ENCODE measurements at places on chromosomes 11 and 22.

DNA sequence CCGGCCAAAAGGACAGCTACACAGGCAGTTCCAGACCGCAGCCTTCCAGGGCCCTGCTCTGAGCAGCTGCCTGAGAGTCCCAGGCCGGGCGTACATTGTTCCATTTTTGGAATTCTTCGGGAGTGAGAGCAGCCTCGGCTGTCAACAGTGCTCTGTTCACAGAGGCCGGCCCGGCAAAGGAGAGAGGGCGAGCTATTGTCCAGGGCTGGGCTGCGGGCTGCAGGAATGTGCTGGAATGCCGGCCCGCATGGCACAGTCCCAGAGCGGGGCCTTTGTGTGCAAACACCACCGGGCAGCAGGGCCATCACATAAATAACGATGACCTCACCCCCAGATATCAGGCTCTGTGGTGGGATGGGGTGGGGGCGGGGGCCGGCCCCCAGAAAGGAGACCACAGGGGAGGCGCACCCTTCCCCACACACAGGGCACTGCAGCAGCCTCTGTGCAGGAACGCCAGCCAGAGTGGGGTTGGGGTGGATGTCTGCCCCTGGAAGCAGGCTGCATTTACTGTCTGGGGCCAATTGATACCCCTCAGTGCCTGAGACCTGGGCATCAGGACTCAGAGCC lies 15.8 kb downstream of the LINC01488 start:
- DNase-seq: peak; percentile 97

- no peak for DNase-seq
Measured at GRCh38 chr22:23066200-23067022, 3.9 kb upstream of the GNAZ start.

DNA sequence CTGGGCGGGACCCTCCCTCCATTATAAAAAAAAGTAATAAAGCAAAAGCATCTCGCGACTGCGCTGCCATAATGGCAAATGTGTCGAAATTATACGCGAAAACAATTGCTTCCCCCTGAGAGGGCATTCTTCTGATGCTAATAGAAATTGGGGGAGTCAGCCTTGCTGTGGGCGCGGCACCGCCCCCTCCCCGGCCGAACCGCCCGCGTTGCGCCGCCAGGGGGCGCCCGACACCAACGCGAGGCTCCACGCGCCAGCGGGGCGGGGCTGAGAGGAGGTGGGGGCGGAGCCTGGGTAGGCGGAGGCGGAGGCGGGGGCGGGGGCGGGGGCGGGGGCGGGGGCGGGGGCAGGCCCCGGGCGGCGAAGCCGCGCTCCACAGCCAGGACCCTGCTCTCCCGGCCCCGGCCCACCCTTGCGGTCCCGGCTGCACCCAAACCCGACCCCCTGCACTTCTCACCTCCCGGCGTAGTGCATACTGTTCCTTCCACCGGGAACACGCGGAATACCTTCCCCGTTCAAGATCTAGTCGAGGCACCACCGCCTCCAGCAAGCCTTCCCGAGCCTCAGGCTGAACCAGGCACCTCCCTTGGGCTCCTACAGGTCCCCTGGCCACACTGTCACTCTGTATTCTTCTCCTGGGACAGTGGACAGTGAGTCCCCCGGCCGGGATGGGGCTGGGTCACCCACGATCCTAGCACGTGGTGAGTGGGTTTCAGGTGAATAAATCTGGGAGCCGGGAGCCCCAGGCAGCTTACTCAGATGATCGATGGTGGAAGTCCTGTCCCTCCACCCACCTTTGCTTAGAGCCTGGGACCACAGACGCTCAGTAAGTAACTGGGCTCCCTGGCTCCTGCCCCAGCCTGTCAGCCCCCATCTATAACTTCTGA lies 15.5 kb upstream of the UPK3A start:
- peak; percentile 93 for DNase-seq

- no peak for DNase-seq
Measured at GRCh38 chr22:23878219-23878618, 16.0 kb upstream of the MIF start.

DNA sequence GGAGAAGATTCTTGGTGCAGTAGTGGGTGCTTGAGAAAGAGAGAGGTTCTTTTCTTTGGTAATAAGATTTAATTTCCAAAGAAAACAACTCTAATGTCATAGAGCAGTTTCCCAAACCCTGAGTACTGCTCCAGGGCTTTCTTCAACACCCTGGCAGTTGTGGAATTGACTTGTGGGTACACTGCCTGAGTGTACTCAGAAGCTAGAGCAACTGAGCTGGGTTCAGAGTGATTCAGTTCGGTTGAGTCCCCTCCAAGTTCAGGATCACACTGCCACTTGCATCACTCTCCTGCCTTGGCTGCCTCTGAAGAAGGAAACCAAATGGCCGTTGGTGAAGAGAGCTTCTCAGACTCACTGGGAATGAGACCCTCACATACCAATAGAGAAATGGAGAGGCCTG lies 5.3 kb downstream of the DMC1 start:
- DNase-seq: peak; percentile 77

GRCh38 chr22:26679003-26679629 lies 21.7 kb downstream of the MIAT start:
- DNase-seq: peak; percentile 87

DNA sequence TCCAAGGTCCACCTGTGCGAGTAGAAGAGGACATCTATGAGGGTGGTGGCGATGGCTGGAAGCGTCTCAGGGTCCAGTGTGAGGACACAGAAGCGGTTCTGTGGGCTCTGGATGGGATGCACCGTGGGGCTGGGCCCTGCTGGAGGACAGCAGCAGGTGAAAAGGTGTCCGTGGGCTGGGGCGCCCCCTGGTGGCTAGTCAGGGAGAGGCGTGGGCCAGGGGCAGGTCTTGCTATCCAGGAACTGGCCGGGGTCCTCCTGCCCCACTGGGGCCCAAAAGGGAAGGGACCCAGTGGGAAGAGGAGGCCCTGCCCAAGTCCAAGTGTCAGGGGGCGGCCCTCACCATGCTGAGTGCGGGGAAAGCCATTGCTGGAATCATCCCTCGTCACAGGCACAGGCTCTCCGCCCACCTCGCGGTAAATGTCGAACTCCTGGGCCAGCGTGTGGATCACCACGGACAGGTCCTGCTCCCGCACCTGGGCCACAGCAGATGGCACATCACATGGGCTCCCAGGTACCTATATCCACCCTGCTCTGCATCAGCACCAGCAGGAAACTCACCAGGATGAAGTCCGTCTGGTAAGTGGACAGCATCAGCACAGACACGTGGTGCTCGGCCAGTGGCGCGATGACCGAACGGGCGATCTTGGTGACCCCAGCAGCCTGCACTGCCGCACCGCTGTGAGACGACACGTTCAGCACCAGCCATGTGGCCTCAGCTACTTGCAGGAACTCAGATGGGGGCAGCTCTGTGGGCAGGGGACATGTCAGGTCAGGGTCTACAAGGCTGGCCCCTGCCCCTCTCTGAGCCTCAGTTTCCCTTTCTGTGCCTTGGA lies 2.3 kb downstream of the CASTOR1 start:
- peak; percentile 62 for DNase-seq

- DNase-seq: no peak
Measured at GRCh38 chr11:126053415-126054286, 9.0 kb downstream of the CDON start.

DNA sequence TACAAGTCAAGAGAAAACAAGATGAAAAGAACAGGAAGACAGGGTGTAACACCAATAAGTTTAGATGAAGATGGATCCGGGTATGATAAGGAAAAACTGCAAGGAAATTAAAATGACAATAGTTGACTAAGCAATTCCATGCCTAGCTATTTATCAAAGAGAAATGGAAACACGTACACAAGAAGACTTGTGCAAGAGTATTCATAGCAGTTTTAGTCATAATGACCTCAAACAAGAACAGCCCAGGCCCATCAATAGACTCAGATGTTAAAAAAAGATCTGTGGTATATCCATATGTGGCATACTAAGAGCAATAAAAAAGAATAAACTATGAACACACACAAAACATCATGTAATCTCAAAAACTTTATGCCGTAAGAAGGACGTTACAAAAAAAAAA lies 33.2 kb downstream of the SLC5A12 start:
- no peak for DNase-seq

- DNase-seq: peak; percentile 35
Measured at GRCh38 chr11:31690041-31690440, 121.1 kb downstream of the PAX6 start.

GRCh38 chr11:59429924-59430516 lies 3.8 kb upstream of the OR5A2 start:
- peak; percentile 64 for DNase-seq

DNA sequence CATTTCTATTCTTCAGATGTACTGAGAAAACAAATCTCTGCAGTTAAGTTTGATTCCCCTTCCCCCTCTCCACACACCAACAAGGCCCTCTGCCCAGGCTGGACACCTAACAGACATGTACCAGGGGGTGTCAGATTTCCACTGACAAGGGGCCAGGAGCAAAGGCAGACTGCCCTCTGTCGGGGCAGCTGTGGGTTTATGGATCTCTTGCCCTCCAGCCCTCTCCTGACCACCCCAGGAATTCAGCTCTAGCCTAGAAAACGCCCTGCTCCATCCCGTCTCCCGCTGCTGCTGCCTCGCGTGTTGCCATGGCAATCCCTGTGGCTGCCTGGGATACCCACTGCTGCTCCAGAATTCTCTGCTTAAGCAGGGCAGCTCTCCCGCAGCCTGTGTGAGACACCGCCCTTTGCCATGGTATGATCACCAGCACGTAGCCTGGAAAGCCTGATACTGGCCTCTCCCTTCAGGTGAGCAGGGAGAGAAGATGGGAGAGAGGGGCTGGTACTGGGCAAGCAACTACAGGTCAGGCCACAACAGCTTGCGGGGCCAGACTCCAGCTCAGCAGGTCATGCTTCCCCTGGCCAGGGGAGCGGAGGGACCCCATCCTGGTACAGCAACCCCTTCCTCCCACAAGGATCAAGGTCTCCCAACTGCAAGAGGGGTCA lies 41.6 kb downstream of the BUD13 start:
- DNase-seq: peak; percentile 19

- peak; percentile 74 for DNase-seq
Measured at GRCh38 chr11:46272816-46273427, 4.5 kb upstream of the CREB3L1 start.

GRCh38 chr11:16356057-16356760 lies at the start of gene SOX6:
SOX6 (minus strand) TSS chr11:16356546; CDS start chr11:16341248, 15,298 bp downstream.
- peak; percentile 34 for DNase-seq

DNA sequence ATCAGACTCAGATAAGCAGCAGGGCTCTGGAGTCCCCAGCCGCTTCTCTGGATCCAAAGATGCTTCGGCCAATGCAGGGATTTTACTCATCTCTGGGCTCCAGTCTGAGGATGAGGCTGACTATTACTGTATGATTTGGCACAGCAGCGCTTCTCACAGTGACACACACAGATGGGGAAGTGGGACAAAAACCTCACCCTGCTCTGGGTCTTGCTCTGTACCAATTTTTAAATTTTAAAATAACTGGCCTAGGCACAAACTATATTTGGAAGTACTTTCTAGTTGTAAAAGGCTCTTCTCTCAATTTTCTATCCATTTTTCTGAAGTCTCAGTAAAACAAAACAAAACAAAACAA lies 131.7 kb downstream of the VPREB1 start:
- DNase-seq: no peak

GRCh38 chr11:44615913-44616791 lies 50.7 kb downstream of the CD82 start:
- DNase-seq: no peak

DNA sequence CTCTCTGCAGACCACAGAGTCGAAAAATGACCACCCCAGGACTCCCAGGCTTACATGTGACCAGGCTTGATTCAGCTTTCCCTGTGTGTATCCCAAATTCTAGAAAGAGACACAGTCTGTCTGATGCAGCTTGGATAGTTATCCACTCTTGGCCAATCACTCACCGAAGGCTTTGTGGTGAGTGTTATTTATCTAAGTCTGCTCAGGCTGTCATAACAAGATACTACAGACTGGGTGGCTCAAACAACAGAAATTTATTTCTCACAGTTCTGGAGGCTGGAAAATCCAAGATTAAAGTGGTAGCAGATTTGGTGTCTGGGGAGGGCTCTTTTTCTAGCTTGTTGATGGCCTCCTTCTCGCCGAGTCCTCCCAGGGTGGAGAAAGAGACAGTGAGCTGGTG lies 63.2 kb downstream of the ZBTB16 start:
- no peak for DNase-seq

DNA sequence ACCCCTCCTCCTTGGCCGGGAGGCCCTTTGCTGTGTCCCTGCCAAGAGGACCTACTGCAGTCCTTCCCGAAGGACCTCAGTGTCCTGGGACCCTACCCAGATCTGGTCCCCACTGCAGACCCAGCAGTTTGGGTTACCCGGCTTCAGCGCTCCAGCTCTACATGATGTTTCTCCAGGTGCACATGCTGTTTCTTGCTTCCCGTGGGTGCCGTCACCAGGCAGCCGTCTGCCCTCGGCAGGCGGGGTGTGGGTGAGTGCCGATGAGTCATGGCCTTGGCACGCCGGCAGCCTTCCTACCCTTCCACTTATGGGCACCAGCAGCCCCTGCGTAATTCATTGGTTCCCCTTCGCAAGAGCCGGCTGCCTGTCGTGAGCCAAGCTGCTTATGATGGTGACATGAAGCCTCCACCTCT lies 101.8 kb downstream of the BCR start:
- peak; percentile 56 for DNase-seq

- peak; percentile 54 for DNase-seq
Measured at GRCh38 chr22:19477321-19478044, 1.5 kb downstream of the UFD1 start.

GRCh38 chr11:111814557-111815320 lies 48.5 kb upstream of the PPP2R1B start:
- no peak for DNase-seq

GRCh38 chr11:18730020-18730419 lies 4.0 kb upstream of the IGSF22 start:
- no peak for DNase-seq

DNA sequence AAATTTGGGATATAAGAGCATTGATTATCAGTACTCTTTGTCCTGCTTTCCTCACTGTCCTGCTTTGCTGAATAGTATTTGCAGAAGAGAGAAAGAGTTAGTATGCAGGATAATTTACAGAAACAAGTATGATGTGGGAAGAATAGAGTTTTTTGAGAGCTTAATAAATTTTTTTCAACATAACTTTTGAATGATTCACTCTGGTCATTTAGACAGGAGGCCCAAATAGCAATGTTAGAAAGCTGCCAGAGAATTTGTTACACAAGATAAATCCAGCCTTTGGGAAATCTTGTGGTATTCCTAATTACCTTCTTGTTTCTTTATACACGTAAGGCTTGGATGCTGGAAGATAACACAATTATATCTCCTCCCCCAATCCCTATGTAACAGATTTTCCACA lies 484.6 kb downstream of the CNTN5 start:
- DNase-seq: peak; percentile 75

DNA sequence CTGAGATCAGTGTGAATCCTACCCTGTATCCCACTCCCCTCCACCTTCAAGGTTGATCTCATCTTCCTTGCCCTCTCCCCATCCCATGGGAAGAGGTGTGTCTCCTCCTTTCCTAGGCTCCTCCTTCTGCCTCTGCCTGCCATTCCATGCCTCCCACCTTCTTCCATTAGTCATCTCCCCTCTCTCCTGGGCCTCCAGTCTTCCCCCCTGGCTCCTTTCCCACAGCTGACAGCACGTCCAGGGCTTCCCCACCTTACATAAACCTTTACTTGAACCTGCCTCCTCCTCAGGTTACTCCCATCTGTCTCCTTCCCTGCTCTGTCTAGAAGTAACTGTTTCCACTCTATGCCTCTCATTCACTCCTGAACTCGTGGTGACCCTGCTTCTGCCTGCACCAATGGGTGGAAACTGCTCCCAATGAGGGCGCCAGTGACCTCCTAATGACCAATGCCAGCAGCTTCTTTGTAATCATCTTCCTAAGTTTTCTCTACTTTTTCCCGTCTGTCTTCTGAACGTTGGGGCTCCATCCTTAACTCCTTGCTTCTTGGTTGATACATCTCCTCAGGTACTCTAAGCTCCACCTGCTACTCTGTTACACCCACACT lies 266.9 kb upstream of the NARS2 start:
- DNase-seq: no peak

All from adipocyte (in vitro differentiated cells).